ENCODE measurements at places on chromosomes 3 and 15. TPM values are rescaled to one million over a fixed set of nuclear protein-coding genes. Genes with fewer than 3 reads are reported as not detected.

- no peak for DNase-seq
These were observed 40.0 kb upstream of the MCF2L2 start for GRCh38 chr3:183468424-183468823.

DNA sequence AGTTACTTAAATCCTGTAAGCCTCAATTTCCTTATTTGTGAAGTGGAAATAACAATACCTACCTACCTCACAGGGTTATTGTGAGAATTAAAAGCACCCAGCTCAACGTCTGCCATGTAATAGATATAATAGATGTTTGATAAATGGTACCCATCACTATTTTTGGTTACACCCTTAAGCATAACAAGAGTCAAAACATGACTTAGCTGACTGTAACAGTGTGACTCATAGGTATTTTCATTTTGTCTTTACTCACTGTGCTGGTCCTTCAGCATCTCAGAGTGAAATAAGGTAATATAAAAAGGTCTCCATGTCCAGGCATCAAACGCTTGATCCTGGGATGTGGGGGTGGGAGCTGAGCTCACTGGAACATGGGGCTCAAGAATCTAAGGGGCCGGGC, 3.1 kb downstream of the CPLX3 start:
- DNase-seq = no peak

Gene SNTN
- 0.29 TPM for total RNA-seq

Gene CEP19
- 1.2 TPM for total RNA-seq

Gene PLXNA1
- 81.1 TPM for total RNA-seq

GRCh38 chr15:63475707-63476106, 28.7 kb upstream of the USP3 start:
- no peak for DNase-seq

Gene ANXA2
- total RNA-seq = 3,100 TPM
